LNCaP clone FGC (cell line): ENCODE measurements at places on chromosomes 11 and 22.

DNA sequence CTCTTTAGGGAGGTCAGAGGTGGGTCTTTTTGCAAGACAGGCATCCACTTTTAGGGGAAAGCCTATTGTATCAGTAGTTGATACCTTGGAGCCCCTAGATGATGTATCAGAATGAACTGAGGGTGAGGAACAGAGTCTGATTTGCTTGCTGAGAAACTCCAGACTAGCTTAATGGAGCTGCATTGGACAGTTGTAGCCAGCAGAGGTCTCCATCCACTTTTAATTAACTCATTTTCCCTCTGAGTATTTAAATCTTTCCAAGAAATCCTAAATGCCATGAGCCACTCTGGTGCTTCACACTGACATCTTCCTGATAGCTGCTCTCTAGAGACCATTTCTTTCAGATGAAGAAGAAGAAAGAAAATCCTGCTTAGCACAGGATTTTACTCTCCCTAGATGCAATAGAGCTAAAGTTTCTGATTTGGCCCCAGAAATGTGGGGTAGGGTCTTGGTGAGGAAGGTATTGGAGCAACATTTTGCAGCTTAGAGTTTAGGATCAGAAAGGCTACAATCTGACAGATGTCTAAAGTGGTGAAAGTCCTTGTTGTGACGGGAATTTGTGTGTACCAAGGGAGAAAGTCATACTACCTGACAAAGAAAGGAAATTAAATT lies 38.0 kb downstream of the EXT2 start:
- DNase-seq, result no peak

- DNase-seq, result no peak
Observed at GRCh38 chr11:78253797-78254196, 65.1 kb downstream of the USP35 start.

DNA sequence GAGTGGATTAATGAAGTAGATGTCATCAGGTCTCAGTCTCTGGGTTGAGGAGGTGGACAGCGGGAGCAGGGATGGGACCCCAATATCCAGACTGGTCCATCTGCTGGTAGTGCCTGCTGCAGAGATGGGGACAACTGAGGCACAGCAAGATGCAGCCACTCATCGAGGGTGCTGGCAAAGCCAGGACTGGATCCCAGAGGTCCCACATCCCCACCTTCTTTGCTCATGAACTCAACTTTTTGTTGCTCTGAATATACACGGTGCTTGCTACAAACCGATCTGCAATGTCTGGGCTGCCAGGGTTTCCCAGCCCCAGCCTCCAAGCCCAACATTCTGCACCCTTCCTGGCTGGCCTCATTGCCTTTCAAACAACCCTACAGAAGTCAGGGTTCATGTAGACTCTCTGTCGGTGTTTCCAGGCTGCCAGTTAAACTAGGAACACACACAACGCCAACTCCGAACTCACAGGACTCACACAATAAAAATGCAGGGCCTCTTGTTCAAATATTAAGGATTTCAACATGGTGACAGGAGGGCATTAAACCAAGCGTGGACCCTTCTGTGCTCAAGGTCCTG lies 168.2 kb downstream of the MN1 start:
- DNase-seq, result no peak

- DNase-seq, result no peak
Observed at GRCh38 chr22:19727310-19728150, 4.2 kb downstream of the GP1BB start.
